ENCODE measurements at places on chromosomes 4 and X.

DNA sequence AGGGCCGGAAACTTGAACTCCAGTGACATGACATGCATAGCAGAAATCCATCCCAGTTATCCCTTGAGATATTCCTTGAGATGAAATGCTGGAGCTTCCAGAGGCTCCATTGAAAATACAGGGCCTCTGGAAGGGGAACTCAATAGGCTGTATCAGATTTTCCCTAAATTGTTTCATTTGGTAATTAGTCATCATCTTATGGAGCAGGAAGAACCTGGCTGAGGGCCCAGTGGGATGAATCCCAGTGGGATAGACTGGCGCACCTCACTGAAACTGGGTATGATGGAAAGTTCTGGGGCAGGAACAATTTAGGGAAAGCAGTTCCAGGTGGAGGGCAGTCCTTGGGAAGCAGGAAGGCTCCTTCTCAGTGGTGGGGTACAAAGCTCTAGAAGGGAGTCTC is 307.8 kb upstream of the DIPK2B start:
- no peak for DNase-seq

DNA sequence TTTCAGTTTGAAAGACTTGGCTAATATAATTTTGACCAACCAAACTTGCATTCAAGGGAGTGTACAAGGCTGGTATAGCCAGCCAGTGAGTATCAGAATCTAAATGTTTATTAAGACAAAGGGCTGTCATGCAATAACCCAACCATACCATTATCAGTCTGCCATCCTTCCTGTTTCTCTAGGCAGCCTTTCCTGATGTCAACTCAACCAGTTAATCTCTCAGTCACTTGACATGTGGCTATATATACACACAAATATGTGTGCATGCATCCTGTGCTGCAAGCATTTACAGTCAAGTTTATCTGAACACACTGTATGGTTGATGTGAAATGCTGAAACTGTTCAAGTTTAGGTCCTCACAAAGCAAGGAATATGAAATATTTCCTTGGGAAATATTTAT is 17.2 kb downstream of the BTK start:
- DNase-seq = no peak

DNA sequence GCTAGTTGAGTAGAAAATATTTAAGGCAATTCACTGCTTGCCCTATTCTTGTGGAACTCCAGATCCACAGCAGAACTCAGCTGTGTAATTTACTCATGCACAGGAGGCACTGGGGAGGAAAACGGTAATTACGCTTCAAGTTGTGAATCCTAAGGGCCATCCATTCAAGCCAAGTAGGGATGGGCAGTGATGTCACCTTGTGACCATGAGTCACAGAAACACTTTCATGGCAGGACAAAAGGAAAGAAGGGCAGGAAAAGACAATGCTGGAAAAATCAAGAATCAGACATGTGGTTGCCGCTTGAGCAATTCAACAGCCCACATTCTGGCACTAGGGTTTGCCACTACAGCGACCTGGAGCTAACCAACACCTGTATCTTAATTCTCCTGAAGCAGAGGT is 1.4 kb downstream of the PAQR3 start:
- no peak for DNase-seq

GRCh38 chr4:143773998-143774895 is 73.8 kb upstream of the FREM3 start:
- peak; percentile 50 for DNase-seq

- peak; percentile 44 for DNase-seq
Measured at GRCh38 chr4:128810331-128810870, 901 bp downstream of the JADE1 start.

DNA sequence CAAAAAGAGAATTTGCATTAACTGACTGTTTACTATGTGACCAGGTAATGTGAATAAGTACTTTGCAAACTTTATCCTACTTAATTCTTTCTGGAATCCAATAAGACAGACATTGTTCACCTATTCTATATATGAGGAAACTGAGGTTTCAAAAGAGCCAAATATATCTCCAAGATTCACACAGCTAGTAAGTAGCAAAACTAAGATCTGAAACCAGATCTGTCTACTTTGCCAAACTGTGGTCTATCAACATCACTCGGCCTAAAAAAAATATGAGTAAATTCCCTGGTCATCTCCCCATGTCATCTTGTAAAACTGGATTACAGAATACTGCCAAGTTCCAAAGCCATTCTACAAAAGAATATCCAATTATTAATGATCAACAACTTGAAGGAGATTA is 52.8 kb downstream of the ANAPC10 start:
- DNase-seq = no peak

DNA sequence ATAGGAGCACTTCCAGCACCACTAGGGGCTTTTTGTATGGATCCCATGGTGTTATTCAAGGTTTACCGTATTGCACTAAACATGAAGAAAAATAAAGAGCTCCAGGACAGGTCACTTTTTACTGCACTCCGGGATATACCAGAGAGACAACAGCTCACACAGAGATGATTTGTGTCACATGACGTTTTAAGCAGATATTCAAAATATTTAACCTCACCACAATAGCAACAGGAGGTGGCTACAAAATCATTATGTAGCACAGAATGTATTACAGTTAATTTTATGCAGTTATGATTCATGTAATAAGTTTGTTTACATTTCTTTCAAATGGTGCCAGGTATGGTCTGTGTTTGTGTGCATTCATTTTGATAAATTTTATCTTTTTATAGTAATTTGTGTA is 100.6 kb downstream of the LUZP4 start:
- DNase-seq = no peak

DNA sequence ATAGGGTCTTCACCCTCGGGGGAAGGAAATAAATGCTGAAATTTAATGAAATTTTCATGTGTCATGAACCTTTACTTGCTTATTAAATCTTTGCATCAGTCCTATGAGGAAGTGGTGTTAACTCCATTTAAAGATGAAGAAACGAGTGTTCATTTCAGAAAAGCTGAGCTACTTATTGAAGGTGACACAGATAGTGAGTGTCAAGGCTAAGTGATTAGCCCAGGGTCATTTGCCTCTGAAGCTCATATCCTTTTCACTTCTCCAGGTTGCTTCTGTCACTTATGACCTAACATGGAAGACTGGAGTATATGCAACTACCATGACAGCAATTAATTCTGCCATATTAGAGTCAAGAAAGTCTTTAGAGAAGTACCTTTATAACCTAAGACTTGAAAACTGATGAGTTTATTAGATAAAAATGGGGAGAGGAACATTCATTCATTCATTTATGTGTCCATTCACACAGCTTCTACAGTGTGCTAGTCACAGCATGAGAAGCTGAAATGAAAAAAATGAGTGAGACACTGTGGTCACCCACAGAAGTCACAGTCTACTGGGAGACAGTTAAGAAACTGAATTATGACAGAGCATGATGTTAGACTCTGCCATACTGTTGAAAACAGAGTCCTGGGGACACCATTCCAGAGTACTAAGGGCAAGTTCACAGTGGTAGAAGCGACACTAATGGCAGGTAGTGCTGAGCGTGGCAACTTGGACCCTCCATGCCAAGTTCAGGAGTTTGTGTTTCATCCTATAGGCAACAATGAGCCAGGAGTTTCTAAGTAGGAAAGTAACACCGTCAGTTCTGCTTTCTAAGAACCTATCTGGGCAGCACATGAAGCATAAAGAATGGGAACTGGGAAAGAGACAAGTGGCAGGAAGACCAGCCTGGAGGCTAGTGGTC is 21.3 kb downstream of the ALPK1 start:
- DNase-seq = no peak

GRCh38 chrX:131816551-131817136 is 206.5 kb upstream of the STK26 start:
- peak; percentile 71 for DNase-seq

DNA sequence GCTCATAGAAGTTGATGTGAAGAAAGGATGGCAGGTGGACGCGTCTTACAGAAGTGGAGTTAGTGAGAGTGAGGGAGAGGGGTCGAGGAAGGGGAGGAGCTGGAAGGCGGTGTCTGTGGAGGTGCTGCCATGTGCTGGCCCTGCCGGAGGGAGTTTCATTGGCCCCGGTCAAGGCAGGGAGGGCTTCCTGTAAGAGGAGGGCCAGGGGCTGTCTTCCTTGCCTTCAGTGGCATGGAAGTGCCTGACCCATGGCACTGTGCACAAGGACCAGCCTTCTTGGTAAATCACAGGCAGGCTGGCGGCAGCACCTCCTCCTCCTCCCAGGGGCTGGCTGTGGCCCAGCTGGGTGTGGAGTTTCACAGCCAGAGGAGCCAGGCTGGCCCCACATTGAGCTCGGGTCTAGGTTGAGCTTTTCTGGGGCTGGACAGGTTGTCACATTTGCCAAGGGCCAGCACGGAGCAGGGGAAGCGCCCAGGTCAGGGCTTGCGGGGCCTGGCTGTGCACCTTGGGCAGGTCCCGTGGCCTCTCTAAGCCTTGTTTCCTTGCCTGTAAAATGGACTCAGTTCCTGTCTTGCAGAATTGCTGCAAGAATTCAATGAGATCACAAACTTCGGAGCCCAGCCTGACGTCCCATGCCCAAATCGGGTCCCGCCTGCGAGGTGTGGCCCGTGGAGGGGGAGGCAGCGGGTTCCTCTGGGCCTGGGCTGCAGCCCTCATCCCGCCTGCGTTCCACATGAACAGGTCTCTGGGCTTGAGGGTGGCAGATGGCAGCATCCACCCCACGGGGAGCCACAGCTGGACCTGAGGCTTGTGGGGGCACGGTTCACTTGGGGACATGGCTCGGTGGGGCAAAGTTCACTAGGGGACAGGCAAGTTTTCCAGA is 7.0 kb downstream of the HTRA3 start:
- no peak for DNase-seq

DNA sequence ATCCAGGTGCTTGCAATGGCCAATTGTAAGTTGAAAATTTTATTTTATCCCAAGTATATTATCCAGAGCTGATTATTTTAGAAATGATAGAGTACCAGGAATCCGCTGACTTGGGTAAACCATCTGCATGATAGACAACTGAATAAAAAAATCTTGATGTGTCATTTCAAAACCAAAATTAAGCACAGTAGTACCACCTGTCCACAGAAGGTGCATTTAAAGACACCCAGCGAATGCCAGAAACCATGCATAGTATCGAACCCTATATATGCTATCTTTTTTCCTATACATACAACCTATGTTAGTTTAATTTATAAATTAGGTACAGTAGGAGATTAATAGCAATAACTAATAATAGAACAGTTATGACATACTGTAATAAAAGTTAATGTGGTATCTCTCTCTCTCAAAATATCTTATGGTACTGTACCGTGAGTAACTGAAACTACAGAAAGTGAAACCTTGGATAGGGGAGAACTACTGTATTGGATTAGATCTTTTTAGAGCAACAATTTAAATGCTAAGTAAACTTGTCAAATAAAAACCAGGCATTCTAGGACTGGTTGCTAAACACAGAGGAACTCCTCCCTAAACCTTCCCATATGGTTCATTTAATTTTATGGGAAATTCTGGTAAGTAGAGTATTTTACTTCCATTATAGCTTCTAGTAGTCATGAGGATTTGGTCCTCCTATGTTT is 6.2 kb downstream of the NEIL3 start:
- no peak for DNase-seq

DNA sequence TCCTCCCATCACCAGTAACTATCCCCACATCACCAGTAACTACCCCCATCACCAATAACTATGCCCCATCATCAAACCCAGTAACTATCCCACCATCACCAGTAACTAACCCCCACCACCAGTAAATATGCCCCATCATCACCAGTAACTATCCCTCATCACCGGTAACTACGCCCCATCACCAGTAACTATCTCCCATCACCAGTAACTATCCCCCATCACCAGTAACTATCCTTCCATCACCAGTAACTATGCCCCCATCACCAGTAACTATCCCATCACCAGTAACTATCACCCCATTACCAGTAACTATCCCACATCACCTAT is 2.9 kb downstream of the ASMTL start:
- DNase-seq = peak; percentile 3

DNA sequence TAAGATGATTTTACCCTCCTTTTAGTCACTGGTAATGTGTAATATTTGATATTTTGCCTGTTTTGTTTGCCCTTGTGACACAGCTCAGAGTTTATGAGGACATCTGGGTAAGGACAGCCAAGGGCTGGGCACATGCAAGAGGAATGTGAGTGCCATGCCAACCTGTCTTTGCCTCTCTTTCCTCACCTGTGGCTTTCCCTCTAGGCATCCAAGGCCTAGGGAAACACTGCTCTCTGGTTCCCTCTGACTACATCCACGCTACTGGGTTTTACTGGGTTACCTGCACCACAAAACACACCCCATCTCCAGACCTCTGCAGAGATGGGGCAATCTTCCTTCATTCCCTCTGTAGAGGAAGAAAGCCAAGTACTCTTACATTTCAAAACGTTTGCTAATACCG is 7.7 kb downstream of the HPGDS start:
- DNase-seq = no peak

DNA sequence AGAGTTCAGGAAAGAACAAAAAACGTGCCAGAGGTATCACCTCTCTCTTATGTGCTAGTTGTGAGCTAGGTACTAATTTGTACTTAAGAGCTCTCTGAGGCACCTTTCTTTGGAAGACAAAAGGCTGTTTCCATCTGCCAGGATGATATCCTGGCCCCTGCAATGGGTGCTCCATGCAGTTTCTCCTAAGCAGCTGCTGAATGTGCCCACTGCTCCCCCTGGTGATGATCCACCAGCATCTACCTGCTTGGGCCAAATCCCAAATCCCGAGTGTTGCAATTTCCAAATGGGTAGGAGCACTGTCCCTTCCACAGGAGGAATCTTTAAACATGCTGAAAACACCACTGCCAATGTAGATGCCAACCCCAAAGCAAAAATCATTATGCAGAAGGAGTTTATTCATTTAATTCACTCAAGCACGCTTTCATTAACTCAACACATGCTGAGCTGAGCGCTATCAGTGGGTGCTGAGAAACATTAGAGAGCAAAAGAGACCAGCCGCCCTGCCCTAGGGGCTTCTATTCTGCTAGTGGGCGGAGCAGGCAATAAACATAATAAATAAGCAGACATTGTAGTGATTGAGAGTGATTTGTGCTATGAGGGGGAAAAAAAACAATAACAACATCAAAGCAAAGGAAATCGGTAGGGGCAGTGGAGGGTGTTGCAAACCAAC is 69.6 kb upstream of the C4orf50 start:
- DNase-seq = no peak

GRCh38 chr4:34512616-34513015 is 1731.7 kb downstream of the ARAP2 start:
- no peak for DNase-seq

- no peak for DNase-seq
Measured at GRCh38 chr4:127623797-127624083, 9.0 kb upstream of the INTU start.

DNA sequence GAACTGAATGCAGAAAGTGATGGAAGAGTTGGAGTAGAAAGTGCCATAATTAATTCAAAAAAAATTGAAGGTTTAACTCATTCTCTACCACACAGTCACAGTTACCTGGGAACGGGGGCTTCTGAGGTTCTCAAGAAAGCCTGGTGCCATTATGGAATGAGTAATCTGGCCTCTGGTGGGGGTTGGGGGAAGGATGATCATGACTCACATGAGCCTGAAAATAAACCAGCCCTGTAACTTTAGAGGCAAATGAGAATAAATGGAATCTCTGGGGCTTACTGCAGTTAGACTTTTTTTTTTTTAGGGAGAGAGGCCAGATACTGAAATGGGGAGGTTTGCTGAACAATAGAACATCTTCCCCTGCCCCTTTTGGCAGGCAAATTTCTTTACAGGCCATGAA is 55.3 kb downstream of the SOD3 start:
- DNase-seq = no peak
